Mononuclear cell (primary cell): ENCODE measurements at places on chromosomes 16 and 17. TPM values are rescaled to one million over a fixed set of nuclear protein-coding genes. Genes with fewer than 3 reads are reported as not detected.

TUBB3 gene
- 0.21 TPM for total RNA-seq

TSPAN10 gene
- 0.10 TPM for total RNA-seq

TNFRSF17 gene
- total RNA-seq = 0.21 TPM

TBC1D3C gene
- total RNA-seq = not detected

CCL1 gene
- not detected for total RNA-seq

APOBR gene
- 3.6 TPM for total RNA-seq

SPIRE2 gene
- total RNA-seq = 0.10 TPM

PRSS36 gene
- 1.2 TPM for total RNA-seq

INCA1 gene
- not detected for total RNA-seq
